ENCODE measurements at places on chromosomes 13 and 19.

DNA sequence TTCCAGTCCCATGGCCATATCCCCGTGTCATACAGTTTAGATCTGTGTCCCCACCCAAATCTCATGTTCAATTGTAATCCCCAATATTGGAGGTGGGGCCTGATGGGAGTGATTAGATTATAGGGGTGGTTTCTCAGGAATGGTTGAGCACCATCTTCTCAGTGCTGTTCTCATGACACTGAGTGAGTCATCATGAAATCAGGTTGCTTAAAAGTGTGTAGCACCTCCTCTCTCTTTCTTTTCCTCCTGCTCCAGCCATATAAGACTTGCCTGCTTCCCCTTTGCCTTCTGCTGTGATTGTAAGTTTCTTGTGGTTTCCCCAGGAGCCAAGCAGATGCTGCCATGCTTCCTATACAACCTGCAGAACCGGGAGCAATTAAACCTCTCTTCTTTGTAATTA is 197.8 kb downstream of the NALCN start:
- DNase-seq: no peak

DNA sequence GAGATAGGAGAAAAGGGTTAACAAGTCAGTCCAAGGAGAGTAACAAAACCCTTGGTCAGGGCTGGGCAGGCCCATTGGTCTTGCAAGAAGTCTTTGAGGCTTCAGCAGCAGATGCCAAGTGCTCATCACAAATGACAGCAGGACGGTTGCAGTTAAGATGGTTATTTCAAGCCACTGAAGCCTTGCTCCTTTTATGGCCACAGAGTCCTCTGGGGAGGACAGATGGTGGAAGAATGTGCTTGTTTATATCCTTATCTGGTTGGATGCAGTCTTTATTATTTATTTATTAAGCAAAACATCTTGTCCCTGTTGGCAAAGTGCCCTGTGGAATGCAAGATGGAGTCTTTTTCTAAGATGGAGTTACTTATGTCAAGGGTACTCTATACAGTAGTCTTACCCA is 19.2 kb upstream of the ZNF331 start:
- DNase-seq: no peak

DNA sequence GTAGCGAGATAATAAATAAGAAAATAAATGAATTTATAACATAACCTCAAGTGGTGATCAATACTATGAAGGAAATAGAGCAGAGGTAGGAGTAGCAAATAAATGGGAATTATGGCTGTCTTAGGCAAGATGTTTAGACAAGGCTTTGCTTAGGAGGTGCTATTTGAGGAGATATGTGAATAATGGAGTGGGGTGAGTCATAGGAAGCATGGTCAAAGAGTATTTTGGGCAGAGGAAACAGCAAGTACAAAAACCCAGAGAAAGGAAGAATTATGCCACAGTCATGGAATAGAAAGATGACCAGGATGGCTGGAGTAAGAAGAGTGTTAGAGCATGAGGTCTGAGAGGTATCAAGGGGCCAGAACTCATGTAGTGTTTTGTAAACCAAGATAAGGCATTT is 33.6 kb upstream of the LPAR6 start:
- no peak for DNase-seq

DNA sequence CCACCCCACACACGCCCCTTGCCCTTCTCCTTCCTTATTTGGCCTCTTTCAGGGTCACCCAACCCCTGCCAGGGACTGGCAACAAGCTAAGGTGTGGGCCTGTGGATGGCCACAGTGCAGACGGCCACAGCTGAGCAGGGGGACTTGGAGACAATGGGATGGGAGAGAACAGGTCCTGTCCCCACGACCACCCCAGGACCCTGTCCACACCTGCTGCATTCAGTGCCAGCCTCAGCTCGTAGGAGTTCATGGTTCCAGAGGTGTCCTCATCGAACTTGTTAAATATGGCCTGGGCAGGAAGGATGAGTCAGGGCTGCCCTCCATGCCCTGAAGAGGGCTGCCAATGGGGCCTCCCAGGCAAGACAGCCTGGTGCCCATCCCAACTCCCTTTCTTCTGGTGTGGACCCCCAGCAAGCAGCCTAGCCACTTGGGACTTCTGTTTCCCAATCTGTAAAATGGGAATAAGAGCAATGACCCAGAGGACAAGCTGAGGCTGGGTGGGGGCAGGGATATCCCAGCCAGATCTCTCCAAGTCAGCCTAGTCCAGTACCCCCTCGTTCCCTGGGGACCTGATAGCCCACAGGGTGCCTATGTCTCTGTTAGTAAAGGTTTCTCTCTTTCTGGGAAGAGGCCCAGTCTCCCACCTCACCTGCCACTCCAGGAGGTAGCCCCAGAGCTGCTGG is 10.6 kb downstream of the CAPN12 start:
- DNase-seq: no peak

GRCh38 chr13:44399074-44399473 is 25.4 kb downstream of the SERP2 start:
- no peak for DNase-seq

DNA sequence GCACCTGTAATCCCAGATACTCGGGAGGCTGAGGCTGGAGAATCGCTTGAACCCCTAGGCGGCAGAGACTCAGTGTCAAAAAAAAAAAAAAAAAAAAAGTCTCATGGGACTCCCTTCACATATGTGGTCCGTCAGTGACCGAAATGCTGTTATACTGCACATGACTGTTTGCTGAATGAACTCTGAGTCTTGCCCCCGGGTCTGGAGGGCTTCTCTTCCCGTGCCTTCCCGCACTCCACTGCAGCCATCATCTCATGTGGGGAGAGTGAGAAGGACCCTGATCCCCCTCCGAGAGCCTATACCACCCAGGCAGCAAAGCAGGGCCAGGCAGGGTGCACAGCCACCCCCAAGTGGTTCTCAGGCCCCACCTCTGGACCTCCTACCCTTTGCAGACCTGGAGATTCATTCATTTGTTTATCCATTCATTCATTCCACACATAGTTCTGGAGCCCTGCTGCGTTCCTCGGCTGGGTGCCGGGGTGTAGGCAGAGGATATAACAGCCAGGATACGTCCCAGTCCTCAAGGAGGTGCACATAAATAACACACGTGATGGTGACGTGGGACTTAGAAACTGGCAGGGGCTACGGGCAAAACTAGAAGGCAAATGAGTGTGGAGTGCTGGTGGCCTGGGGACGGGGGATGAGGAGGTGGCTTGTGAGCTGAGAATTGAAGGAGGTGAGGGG is 14.2 kb downstream of the NDUFA11 start:
- DNase-seq: no peak

DNA sequence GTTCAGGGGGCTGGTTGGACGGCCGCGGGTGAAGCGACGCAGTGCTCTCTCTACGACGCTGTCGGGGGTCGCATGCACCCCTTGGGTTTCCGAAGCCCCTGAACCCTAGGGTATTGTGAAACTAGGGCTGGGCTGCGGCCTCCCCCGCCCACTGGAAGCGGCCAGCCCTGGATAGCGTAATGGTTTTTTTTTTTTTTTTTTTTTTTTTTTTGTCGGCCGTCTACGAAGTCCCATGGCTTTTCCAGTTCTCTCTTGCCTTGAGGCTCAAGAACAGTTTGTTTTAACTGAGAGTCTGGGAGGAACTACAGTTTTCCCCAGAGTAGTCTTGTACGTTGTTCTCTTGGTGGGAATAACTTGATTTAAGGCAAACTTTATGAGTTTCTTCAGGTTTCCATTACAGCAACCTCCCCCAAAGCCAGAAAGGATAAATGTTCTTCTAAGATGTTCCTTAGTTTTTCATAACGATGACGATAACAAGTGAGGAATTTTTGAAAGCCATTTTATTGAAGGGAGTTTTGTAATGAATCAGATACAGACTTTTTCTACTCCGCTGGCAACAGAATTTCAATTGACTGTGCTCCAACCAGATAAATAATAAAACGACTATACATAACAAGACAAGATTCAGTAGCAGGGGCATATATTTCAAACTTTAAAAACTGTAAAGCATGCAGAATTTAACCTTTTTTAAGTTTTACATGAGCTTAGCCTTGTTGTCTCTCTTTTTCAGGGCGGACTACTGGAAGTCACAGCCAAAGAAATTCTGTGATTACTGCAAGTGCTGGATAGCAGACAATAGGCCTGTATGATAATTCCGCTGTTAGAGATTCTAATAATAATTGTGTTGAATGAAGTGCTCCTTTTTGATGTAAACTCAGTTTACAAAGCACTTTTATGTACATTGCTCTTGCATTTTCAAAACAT is 867 bp downstream of the WBP4 start:
- DNase-seq: no peak

DNA sequence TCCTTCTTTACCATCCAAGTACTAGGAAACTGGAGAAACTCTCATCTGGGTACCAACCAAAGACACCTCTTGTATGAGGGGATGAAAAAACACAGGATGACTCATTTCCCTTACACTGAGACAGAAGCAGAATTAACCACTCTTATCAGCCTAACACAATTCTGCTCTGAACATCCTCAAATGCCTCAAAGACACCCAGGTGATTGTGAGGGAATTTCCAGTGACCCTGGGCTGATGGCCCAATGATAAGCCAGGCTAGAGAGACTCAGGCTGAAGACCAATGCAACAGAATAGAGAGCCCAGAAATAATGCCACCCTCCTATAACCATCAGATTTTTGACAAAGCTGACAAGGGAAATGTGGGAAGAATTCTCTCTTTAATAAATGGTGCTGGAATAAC is 7.0 kb downstream of the ZNF737 start:
- DNase-seq: no peak

- DNase-seq: no peak
These were observed 26.7 kb downstream of the ZMYM2 start for GRCh38 chr13:19985219-19985556.

GRCh38 chr19:31546205-31546960 is 197.1 kb upstream of the TSHZ3 start:
- DNase-seq: no peak

GRCh38 chr13:113761136-113761535 is 2.1 kb downstream of the TMEM255B start:
- DNase-seq: no peak

DNA sequence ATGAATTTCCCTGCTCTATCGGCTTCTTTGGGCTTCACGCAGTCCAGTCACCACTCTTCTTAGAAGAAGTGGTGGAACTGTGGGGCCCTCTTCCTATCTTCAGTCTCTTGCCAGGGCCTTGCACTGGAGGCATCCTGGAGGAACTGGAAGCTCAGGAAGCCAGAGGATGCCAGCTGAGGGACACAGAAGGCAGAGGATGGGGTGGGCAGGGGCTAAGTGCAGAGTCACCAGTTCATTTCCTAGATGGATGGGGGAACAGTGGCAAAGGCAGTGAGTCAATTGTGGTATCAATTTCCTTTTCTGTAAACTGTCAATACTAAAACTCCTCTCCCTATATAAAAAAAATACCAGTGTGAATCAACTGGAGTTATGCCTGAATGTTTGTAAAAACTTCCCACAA is 419.7 kb downstream of the KLF12 start:
- no peak for DNase-seq

DNA sequence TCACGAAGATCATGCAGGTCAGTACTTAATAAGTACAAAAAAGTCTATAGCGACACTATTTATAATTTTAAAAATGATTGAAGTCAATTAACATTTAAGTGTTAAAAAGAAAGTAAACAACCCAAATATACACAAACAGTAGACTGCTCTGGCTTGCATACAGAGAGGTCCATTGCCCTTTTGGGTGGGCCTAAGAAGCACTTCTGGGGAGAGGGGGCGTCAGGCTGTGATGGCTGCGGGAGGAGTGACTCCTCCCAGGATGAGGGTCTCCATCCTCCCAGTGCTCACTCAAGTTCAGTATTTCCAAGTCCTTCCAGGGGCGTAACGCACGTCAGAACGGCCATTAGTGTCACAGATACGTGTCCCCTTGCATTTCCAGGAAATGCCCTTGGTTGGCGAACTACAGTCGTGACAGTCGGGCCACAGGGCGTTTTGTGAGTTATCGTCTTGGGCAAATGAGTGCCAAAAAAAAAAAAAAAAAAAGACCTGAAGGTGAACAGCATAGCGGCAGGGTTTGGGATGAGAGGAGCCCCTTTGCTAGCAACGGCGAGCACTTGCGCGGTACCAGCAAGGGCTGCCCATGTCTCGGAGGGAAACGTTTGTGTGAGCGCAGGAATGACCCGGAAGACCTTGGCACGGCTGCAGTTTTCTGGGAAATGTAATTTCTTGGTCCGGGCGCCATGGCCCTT is at the start of gene SCGB2B2:
Gene SCGB2B2 (minus strand): TSS at position 463 of the 689 bp plus-strand sequence. CDS start 82,596 bp downstream, outside the sequence.
- no peak for DNase-seq

DNA sequence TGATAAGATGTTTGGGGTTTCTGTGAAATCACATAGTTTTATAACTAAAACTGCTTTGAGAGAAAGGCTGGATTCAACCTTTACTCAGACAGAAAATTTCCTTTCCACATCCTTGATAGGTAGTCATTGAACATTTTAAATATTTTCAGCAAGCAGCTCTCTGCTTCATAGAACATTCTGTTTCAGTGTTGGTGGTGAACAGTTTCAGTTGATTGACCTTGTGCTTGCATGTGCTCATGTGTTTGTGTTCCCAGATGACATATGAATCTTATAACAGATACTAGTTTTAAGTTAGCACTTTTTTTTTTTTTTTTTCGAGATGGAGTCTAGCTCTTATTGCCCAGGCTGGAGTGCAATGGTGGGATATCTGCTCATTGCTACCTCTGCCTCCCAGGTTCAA is 290.1 kb downstream of the HS6ST3 start:
- no peak for DNase-seq

- peak; percentile 3 for DNase-seq
These were observed 509 bp downstream of the TPP2 start for GRCh38 chr13:102597029-102597961.

All from stimulated activated CD8-positive, alpha-beta memory T cell treated with anti-CD3 and anti-CD28 coated beads, Interleukin-12 subunit alpha, Interleukin-12 subunit beta, amount 100 ng/mL, for 4 hours (primary cell).